ENCODE measurements at places on chromosomes 12 and 14.
A peak's percentile ranks its signal among the peaks of the same experiment; 100 is the strongest.

DNA sequence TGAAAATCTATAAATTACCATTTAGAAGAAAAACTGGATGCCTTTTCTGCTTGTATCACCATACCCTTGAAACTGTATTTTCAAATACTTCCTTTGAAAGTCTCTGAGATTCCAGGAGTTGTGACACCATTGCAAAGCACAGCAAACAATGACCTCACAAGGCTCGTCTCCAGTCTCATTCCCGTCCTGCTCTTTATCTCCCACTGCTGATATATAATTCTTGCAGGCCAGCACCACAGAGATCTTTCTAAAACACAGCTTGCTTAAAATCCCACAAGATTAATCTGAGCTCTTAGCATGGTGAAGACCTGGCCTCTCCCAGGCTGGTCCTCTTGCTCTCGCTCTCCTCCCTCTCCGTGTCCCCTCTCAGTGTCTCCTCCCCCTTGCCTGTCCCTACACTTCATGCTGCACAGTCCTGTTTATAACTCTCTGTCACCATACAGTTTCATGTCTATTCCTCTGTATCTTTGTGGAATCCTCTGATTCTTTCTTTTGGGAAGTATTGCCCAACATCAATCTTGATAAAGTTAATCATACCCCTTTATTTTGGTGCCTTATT is 51.8 kb downstream of the ZFYVE21 start:
- no peak for DNase-seq

DNA sequence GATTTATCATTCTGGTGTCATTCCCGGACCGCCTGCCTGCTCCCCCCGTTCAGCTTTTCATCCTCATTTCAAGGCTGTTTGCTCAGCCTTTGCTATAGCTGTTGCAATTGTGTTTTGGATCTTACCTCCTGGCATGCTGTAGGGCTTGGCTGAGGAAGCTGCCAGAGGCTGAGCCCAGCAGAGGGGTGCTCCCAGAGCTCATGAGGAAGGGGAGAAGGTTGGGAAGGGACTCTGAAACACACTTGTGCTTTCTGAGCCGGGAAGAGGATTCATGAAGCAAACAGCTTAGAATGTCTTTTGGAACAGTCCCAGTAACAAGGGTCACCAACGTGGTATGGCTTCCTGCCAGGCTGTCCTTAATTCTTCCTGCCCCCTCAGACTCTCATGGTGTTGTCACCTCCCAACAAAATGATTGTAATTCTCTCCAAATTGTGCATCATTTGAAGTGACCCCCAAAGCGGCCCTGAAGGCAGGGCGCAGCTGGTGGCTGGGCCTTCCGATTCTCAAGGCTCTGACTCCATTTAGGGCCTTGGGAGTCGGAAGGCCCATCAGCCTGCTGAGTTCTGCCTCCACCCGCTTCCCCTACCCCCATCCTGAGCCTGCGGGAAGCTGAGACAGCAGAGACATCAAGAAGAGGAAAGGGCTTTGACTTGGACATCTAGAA is 111.9 kb upstream of the ARHGAP5 start:
- DNase-seq, result no peak

- DNase-seq, result no peak
These were observed 96.8 kb downstream of the ERGIC2 start for GRCh38 chr12:29283969-29284700.

GRCh38 chr12:79778802-79779448 is 88.2 kb upstream of the PAWR start:
- no peak for DNase-seq

- no peak for DNase-seq
These were observed 16.1 kb downstream of the ISCA2 start for GRCh38 chr14:74509587-74510222.

DNA sequence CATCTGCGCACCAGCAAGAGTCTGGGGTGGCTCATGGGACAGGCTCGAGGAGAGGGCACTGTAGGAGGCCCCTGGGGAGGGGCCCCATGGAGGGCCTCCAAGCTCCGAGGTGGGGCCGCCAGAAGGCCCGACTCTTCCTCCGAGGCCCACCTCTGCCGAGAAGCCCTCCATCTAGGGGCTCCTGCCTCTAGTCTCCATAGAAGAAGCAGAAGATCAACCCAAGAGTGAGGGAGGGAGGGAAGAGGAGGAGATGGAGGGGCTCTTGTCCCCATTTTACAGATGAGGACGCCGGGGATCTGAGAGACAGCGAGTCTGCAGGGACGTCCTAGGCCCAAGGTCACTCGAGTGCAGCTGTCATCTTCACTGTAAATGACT is 41.2 kb downstream of the DIO3 start:
- DNase-seq, result no peak

- no peak for DNase-seq
These were observed 56.4 kb downstream of the PRKCH start for GRCh38 chr14:61377749-61378148.

DNA sequence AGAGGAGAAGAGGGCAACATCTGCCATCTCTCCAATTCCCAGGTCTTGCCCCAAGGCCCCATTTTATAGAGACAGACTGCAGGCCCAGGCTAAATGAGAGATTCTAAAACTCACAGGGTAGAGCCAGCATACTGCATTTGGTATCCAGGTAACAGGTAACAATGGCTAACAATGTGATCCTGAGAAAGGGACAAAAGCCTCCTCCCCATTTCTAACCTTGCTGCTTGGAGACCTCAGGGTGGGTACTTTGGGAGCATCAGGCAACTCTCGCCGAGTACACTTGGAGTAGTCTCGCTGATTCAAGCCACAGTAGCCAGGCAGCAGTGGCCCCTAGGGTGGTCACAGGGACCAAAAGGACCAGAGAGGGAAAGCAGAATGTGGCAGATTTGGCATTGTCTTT is 162.6 kb upstream of the PLEKHA5 start:
- DNase-seq, result no peak

DNA sequence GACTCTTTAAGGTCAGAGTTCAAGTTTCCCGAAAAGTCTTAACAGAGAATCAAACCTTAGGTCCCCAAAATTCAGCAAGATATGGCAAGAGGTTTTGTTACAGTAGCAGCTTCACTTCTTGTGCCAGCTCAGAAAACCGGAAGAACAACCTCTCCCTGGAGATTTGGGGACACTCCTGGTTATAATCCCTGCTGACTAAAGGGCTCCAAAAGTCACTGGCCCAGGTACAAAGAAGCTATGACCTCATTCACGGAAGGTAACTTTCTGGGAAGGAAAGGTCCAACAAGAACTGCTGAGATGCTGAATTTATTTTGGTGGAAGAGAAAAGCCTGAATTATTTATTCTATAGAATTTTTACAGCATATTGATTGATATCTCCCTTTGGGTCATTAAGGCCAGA is 55.6 kb upstream of the DIO2 start:
- DNase-seq, result no peak

DNA sequence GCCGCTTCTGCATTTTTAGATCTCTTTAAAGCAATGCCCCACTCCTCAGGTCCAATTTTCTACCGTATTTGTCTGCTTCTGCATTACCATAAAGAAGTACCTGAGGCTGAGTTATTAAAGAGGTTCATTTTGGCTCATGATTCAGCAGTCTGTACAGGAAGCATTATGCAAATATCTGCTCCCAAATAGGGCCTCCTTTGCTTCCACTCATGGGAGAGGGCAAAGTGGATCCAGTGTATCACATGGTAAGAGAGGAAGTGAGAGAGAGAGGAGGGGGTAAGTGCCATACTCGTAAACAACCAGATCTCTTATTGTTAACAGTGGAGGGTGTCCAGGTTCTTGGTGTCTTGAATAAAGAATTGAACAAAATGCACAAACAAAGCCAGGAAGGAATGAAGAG is 316.1 kb upstream of the SEL1L start:
- DNase-seq, result no peak

- DNase-seq, result no peak
These were observed 18.8 kb downstream of the KNTC1 start for GRCh38 chr12:122545855-122546254.

DNA sequence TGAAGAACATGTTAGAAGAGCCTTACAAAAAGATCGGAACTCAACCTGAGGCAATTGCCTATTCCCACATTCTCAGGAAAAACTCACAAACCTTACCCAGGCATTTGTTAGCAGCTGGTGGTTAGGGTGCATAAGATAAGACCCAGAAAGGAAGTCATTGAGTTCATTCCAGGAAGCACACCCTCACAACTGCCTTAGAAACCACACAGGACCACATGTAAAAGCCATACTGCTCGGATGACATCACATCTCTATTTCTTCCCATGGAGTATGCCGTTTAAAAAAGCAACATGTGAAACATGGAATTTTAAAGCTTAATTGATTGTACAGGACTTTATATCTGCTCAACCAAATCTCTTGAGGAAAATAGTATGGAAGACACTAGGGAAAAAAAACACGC is 411.2 kb downstream of the DAD1 start:
- DNase-seq, result no peak

DNA sequence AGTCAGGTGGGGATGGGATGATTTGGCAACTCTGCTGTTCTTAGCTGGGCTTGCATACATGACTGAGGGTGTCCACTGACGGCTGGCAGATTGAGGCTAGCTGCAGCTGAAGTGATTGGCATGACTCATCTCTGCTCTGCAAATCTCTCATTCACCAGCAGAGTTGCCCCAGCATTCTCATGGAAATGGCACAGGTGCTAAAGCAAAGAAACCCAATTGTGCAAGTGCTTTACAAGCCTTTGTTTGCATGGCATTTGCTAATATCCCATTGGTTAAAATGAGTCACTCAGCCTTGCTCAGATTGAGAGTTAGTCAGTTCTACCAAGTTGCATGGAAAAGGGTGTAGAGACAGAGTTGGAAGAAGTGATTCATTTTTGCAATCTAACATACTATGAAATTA is 389.7 kb upstream of the FAR2 start:
- DNase-seq, result peak; percentile 32

GRCh38 chr14:63478437-63478852 is 64.7 kb downstream of the PPP2R5E start:
- no peak for DNase-seq

GRCh38 chr12:78641837-78642423 is 222.6 kb upstream of the SYT1 start:
- no peak for DNase-seq

- DNase-seq, result no peak
These were observed 114.3 kb upstream of the RPH3A start for GRCh38 chr12:112677050-112677765.

DNA sequence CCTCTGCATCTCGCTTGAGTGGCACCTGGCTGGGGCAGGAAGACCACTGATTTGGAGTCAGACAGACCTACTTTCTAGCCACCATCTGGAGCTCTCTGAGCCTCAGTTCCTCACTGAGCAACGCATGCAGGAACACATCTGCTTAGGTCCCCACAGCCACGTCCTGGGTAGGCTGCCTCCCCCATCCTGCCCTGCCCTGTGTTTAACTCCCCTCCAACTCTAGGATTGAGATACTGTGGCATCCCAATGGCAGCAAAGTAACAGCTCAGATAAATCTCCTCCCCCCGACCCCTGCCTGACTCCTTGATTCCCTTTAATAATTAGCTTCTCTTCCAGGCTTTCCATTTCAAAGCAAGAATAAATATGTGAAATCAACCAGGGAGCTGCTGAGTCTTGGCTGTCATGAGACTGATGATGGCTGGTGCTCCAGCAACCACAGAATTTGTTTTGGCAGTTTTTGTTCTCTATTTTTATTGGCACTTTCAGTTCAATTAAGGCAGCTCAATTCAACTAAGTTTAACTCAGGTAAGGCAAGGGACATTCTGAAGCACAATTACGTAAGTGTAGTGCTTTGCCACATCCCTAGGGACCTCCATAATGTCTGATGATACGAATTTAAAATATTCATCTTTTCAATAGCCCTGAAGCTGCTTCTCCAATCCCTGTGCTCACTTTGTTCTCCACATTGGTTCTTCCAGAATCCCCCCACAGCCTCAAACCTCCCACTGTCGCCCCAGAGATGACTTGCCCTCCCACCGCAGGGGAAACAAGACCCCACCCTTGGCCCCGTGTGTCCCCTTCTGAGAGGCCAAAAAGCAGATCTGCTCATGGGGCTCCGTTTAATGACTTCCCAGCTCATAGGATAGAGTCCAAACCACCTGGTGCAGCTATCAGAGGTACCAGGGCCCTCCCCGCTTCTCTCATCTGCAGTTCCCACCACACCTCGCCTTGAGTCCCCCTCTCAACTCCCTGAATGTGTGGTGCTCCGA is 58.2 kb downstream of the ESR2 start:
- DNase-seq, result no peak

- no peak for DNase-seq
These were observed 196.3 kb downstream of the EPS8 start for GRCh38 chr12:15592934-15593333.

- DNase-seq, result peak; percentile 27
These were observed 65.2 kb downstream of the PAPOLA start for GRCh38 chr14:96567289-96567899.
